ENCODE measurements at places on chromosomes 5 and 9.

GRCh38 chr5:95284572-95285408 lies at the start of gene MCTP1:
MCTP1 (minus strand) TSS chr5:95285094.
- no peak for DNase-seq

GRCh38 chr5:40386289-40386688 lies 293.4 kb upstream of the PTGER4 start:
- DNase-seq: peak; percentile 41

GRCh38 chr5:122844136-122844909 lies 1.1 kb upstream of the SNX24 start:
- no peak for DNase-seq

- DNase-seq: no peak
Observed at GRCh38 chr9:70950270-70950669, 171.2 kb downstream of the TRPM3 start.

DNA sequence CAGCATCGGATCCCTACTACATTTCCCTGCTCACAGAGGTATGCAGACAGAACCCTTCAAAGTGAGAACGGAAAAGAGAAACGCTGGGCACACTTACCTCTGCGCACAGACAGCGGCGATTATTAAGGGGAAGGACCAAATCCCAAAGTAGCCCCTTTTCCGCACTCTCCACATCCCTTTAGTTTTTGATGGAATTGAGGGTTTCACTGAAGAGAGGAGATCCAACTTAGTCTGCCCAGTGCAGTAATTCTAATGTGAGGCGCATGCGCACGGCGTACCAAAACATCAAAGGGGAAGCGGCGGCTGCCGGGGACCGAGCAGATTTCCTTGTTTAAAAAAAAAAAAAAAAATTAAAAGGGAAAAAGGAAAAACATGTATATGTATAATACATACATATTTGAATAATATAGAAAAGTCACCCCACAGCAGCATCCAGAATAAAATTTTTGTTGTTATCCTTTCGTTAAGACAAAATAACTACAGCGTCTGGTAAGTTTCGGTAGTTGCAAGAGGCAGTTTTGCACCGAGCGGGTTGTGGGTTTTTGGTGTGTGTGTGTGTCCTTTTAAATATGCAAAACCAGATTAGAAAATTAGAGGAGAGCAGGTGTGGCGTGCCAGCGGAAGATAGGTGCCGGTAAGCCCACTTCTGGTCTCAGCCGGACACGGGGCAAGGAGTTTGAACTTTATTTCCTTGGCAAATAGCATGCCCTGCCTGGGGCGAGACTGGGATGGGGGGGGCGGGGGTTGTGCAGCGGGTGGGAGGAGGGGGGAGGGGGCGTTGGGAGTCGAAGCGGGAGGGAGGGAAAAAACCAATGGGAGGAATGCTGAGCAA lies at the start of gene GABRB2:
TSS of gene GABRB2 (minus strand) at position 256 of the 832 bp plus-strand sequence. CDS start at position 174, 82 bp downstream.
- DNase-seq: peak; percentile 16

GRCh38 chr9:37197158-37198038 lies 77.0 kb downstream of the ZCCHC7 start:
- DNase-seq: peak; percentile 24

DNA sequence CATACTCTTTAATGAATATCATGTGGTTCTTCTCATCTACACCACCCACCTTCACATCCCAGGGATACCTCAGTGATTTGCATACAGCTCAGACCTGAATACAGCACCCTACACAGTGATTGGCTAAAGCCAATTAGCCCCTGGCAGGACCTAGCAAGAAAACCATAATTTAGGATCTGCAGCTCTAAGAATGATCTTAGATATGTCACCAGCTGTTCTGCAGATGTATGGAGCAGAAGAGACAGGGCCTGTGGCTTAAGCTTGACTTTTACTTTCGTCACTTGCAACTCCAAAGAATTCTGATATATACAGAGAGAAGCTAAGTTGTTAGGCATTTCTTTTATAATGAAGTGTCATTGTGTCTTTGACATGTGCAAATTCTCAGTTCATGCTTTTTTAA lies 483.2 kb upstream of the C9orf72 start:
- no peak for DNase-seq

- DNase-seq: peak; percentile 78
Observed at GRCh38 chr5:171418316-171418981, 998 bp upstream of the FGF18 start.

DNA sequence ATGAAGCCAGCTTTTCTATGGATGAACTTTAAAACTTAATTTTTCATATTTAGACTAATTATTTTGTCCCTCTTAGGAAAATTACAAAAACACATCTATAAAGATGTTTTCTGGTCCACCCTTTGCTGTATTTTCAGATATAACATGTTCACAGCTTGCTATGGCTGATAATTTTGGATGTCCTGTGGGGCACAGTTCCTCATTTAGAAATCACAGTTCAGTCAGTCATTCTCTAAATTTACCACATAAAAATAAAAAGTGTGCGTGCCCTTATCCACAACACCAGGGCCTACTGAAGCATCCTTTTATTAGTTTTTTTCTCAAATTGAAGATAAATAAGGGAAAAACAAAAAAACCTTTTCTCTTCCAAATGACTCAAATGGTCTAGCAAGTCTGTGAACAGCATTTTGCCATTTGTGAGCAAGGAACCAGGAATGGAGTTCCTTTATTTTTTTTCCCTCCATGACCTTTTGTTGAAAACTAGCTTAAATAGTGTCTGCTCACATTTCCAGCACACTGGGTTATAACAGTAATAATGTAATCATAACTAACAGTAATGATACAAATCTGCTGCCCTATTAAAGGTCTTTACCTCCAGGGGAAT lies 87.1 kb downstream of the CEMIP2 start:
- peak; percentile 53 for DNase-seq

GRCh38 chr5:139130214-139130613 lies 68.0 kb downstream of the SIL1 start:
- no peak for DNase-seq

- no peak for DNase-seq
Observed at GRCh38 chr5:172548981-172549687, 91.9 kb upstream of the NEURL1B start.

DNA sequence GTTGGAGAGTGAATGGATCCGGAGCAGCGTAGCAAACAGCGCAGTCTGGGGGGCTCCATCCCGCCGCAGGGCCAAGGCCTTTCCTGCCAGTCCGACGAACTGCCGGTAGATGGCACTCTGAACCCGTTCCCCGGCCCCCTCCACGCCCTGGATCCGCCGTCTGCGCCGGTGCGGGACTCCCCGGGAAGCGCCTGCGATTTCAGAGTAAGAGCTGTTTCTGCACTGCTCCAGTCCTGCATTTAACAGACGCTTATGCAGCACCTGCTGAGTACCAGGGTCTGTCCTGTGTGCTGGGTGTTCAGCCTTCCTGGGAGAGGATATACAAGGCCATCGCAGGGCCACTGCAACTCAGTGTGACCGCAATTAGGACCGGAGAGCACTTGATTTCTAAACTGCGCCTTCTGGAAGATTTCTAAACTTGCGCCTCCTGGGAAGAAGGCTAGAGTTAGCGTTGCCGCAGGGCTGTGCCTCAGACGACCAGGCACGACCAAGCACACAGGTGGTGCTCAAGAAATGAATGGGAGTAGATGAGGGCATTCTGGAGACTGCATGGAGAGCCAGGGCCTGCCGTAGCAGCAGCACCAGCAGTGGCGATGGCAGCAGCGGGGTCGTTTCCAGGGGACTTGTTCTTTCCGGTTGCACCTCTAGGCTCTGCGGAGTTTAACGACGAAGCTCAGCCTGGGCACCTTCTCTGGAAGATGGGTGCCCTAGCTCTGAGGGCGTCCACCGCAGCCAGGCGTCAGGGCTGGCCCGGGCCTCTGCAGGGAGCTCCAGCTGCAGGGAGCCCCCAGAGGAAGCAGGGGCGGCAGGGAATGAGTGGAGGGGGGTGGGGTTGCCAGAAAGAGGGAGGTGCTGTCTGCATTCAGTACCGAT lies 14.3 kb upstream of the TIFAB start:
- peak; percentile 54 for DNase-seq

DNA sequence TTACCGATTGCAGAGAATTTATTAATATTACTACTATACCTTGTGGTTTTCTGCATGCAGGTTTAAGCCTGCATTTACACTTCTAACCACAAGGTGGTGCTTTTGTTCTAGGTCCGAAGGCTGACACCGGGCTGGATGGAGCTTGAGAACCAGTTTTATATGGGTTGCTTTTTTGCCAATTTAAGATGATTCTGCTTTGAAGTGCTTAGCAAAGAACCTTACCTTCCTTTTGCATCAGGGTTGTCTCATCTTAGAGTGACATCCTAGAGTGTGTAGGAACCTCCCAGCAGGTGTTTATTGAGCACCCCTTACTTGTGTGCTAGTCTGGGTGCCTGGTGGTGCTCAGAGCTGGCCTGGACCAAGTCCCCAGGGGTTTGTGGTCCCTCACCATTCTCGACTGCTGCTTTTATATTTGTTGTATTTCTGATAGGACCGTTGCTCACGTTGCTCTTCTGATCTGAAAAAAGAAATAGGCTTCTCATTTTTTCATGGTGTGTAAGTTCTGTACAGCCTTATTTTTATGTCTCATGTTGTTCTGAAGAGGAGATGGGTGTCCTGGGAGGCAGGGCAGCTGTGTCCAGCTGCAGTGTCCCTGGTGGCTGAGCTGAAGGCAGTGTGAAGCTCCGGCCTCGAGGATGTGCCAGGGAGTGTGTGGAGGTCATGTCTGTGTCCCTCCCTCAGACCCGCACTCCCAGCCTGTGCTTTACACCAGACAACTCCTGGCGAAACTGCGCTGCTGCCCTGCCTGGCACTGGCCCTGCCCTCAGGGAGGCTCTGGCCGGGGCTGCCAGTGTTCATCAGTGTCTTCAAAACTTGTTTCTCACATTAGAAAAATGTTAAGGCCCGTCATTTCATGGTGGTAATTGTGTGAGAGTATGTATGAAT lies 54.3 kb downstream of the EHMT1 start:
- DNase-seq: peak; percentile 64

DNA sequence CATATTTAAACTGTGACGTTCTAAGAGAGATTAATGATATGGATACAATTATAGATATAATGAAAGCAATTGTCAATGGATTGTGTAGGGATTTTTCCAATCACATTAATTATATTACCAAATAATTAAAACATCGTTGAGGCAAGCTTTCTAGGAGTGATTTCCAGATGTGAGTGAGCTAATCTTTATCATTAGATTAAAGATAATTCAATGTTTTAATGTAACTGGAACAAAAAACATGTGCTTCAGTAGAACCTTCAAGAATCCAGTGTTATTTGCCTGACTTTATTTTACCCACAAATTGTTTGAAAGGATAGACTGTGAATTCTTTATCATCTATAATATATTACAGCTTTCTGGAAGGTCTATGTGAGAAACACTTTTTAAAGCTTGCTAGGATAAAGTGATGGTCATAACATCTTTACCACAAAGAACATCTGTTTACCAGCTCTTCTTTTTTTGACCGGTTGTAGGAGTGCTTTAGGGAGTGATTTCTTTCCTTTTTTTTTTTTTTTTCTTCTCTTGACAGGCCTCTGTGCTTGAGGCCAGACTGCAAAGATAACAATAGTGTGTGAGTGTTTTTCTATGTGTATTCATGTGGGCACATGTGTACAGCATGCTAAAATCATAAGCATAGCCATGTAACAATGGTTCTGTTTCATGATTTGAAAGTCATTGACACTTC lies 35.0 kb downstream of the SNCAIP start:
- DNase-seq: no peak

- no peak for DNase-seq
Observed at GRCh38 chr9:130241198-130241535, 24.4 kb upstream of the HMCN2 start.

DNA sequence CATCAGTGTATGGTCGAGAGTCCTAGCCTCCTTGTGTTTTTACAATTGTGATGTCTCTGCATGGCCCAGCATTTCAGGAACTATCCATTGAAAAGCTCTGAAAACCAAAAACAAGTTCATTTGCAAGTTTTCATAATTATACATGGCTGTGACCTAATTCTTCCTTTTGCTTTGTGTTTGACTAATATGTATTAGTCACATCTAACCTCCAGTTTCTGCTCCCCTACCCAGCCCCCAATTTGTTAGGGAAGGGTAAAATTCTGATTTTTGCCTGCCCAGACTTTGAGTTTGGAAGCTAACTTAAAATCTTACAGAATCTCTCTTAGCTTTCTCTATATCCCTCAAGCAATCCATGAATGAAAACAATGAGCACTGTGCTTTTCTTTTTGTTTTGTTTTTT lies 128.2 kb upstream of the SEMA6A start:
- no peak for DNase-seq

- no peak for DNase-seq
Observed at GRCh38 chr9:35162605-35163315, 951 bp downstream of the UNC13B start.

DNA sequence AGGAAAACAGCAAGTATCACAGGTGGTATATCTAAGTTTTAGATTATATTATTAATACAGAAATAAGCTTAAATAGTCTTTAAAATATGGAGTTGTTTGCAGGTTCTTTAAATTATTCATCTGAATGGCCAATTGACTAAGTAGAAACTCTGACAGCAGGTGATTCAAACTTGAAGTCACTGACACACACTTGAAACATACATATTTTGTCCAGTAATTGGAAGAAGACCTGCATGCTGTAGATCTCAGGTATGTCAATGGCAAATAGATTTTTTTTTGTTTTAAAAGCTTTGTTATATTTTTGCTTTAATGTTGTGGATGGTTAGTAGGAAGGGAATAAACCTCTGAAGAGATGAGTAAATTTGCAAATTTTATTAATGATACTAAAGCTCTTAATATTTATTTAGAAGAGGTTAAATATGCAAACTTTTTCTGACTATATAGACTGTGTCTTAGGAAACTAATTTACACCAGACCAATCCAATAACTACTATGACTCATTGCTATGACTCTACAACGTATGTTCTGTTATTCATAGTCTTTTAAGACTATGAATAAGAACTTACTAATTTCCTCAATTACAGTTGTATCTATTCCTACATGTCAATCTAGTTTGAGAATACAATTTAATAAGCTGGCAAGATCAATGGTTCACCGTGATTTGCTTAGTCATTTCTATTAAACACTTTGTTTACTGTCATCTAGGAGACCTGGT lies 53.9 kb upstream of the RORB start:
- DNase-seq: no peak

DNA sequence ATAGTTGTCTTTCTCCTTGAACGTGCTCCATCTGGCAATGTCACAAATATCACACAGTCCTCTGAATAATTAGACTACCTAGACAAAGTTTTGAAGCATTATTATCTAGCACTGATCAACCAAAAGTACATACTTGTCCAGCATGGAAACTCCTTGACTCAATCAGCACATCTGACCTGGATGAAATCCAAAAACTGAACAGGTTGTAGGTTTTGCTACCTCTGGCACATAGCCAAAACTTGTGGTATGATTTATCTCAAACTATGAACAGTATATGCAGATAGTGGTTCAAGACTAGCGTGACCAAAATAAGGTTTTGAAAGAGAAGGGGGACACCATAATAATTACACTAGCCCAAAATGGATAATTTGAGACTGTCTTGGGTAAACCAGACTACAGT lies 158.1 kb downstream of the ARRDC3 start:
- no peak for DNase-seq

DNA sequence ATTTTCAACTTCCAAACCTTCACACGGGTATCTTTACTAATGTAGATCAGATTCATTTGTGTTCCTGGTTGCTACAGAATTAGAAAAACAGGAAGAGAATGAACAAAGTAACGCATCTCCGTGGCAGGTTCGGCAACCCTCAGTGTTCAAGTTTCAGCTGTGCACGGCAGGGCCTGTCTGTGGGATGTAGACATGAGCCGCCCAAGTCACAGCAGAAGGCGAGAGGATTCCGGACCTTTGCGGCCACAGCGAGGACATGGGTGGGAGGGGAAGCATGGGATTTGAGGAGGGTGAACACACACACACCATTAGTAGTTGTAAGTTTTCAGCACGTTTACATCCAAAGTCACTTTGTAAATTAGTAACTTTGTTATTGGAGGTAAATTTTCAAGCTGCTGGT lies 31.7 kb upstream of the CEP72 start:
- no peak for DNase-seq

GRCh38 chr9:134618163-134618832 lies 23.3 kb upstream of the COL5A1 start:
- no peak for DNase-seq
